Hair follicular keratinocyte (primary cell): ENCODE measurements at places on chromosomes 7 and 10. TPM values are rescaled to one million over a fixed set of nuclear protein-coding genes. Genes with fewer than 3 reads are reported as not detected.

The MGAM2 gene
- not detected in 2 replicates for total RNA-seq

The CAV1 gene
- 561 and 764 TPM in 2 replicates for total RNA-seq

The PHYHIPL gene
- not detected in 2 replicates for total RNA-seq

The LIPJ gene
- not detected in 2 replicates for total RNA-seq

The CYP2C19 gene
- total RNA-seq: not detected in 2 replicates

The WEE2 gene
- total RNA-seq: not detected in 2 replicates

The NXPH1 gene
- not detected in 2 replicates for total RNA-seq
